ENCODE measurements at places on chromosomes 3 and 15.

- DNase-seq = no peak
Measured at GRCh38 chr15:52361975-52362494, 66.4 kb upstream of the MYO5C start.

- no peak for DNase-seq
Measured at GRCh38 chr3:178420033-178420432, 116.2 kb upstream of the KCNMB2 start.

DNA sequence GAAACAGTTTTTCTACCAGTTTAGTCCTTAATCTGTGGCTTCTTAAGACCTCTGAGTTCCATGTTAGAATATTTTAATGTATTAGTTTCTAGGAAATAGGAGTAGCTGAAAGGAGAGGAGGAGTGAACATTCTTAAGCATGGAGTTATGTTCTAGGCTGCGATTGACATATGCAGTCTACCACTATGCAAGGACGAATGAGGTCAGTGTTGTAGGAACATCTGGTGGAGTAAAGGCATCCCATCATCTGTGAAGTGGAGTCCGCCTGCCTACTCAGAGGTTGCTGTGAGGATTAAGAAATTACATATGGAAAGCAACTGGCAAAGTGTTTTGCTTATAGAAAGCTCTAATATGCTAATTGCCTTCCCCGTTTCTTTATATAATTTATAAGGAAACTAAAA lies 45.1 kb downstream of the SNAPC5 start:
- DNase-seq = no peak

DNA sequence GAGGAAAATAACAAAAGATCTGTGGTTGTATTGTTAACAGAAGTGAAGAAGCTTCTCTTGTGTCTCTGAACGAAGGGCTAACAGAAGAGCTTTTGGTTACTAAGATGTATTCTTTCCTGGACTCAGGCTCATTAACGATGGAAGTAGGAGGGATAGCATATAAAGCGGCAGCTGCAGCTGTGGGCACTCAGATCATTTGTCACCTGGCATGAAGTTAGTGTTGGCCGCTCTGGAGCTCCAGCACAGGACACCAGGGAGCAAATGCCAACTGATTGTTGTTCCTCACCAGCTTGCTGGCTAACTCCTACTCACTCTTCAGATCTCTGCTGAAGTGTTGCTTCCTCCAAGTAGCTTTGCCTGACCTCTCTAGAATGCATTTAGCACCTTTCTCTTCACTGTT lies 15.5 kb upstream of the SLITRK3 start:
- DNase-seq = no peak

DNA sequence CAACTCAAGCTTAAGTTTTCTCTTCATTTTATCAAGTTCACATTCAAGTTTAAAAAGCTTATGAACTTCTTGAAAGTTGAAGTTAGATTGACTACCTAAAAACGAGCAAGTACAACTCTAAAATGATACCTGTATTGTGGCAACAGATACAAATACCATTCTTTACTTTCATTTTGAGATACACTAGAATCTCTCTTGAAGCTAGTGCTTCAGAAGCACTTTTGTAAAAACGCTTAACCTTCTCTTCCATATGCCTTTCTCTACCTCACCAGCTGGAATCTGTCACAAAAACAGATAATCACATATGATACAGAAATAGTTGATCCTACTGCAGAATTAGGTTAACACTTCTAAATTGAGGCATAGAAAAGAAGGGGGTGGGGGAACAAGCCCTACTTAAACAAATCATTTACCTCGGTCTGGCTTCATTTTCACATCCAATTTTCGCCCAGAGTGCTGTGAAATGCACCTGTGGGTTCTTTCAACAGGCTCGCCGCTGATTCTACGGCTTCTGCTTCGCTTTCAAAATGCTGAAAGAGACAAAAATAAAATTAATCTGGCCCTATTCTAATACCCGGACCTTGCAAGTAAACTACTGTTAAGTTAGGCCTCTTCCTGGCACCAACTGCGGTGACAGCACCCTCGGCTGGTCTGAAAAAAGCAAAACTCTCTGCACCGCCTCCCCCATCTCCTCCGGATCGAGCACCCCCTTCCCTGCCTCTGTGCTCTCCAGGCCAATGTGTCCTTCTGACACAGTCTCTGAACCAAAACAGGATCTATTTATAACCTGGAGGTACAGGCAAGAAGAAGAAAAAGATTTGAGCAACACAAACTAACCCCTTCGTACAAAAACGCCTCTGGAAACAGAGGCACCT lies 1.4 kb downstream of the ATOSA start:
- DNase-seq = peak; percentile 75

GRCh38 chr3:118144919-118145318 lies 889.7 kb downstream of the IGSF11 start:
- DNase-seq = no peak

DNA sequence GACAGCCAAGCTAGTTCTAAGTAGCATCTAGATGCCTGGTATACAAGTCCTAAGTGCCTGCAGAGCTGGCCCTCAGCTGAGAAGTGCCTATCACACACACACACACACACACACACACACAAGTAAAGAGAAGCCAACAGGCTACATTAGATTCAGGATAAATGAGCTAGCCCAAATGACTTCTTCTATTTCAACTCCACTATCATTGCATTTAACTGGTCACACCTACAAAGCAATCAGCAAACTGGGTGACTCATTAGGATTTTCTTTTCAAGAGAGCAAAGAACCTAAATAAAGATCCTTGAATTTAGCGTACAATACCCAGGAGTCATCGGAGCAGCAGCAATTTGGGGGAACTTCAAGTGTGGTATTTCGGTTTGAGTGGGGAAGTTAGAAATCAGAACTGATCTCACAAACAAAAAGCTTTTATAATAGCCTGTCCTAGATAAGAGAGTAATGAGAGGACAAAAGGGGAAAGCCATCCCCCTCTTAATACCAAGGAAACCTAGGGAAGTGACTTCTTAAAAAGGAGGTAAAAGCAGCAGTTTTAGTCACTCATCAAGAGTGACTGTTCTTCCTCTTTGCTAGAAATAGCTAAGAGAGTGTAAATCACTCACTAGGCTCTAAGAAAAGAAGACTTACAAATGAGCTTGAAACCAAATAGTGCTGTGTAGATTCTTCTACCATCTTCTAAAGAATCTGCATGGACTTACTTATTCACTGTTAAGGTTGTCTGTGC lies 112.7 kb downstream of the TNIK start:
- DNase-seq = no peak

GRCh38 chr3:75380276-75380771 lies 283.8 kb upstream of the FRG2C start:
- DNase-seq = no peak

- no peak for DNase-seq
Measured at GRCh38 chr15:99706557-99707303, 26.5 kb downstream of the LYSMD4 start.

DNA sequence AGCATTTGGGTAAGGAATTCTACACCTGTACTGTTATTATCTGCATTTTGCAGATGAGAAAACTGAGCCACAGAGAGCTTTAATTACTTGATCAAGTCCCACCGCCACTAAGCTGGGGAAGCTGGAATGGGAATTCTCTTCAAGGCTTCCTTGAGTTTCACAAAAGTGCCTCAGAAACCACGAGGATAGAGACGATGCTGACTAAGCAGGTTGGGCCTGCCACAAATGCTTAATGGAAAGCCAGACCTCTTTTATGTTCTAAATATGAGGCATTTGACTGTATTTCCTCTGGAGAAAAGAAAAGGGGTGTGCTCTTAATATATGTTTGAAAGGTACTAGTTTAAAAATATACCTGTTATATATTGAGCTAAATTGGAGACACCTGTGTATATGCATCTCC lies 34.7 kb downstream of the ADAMTS9 start:
- DNase-seq = no peak

GRCh38 chr15:36757189-36757814 lies 177.9 kb downstream of the CDIN1 start:
- no peak for DNase-seq

DNA sequence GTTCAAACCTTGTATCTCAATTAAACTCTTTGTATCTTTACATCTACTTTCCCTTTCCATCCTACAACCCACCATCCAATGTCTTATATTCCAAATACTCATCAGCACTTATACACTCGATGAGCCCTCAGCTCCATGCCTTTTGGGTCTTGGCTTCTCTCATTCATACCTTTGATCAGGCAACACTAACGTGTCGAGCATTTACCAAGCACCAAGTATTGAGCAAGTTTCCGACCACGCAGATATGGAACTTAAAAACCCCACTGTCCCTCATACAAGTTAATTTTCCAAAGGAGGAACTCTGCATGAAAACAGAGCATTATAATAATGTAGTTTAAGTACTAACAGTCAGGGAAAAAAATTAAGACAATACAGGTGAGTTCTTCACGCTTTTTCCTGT lies 102.8 kb downstream of the IL1RAP start:
- no peak for DNase-seq

DNA sequence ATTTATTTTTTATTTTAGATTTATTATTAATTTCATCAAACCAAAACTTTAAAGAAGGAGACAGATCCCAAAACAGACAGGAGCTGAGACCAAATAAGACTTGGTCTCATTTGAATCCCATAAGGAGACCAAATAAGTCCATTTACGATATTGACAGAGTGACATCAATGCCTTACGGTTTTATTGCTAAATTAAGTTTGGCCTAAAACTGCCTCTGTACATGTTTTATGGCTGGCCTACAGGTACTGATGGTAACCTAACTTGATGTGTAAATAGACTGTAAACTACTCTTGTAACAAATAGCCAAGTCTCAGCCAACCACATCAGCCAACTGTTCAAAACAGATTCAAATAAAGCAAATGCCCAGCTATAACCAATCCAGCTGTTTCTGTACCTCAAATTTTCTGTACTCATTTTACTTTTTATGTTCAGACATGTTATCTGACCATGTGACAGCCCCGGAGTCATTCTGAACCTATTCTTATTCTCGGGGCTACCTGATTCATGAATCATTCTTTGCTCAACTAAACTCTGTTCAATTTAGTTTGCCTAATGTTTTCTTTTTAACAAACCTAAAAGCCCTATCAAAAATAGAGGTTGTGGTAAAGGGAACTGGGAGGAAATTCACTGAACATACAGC lies 89.4 kb upstream of the CDAN1 start:
- DNase-seq = no peak

DNA sequence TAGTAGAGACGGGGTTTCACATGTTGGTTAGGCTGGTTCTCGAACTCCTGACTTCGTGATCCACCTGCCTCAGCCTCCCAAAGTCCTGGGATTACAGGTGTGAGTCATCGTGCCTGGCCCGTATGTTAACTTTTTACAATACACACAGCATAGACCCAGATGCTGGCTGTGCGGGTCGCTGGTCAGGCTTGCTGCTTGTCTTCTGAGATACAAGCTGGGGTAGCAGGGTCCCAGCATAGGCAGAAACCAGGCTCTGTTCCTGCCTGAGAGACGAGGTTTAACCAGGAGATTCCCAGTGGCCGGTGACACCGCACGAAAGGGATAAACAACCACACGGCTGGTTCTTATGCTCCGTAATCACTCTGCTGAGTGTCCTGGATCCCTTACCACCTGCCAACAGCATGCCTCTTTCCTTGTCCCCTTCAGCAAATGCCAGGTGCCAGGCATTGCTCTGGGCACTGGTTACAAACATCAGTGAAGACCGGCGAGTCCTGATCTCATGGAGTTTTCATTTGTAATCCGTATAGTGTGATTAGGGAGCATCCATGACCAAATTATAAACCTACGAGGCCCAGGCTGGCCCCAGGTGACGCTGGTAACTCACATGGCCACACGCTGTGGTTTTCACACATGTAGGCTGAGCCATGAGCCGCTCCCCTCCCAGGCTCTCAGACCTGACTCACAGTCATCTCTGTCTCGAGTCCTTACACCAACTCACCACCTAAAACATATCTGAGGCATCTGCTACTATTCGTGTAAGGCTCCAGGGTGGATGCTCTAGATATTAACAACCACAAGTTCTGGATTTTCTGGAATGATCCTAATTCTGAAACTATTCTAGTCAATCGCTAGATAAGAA lies 125.7 kb downstream of the PDZRN3 start:
- no peak for DNase-seq

GRCh38 chr3:70261283-70261682 lies 51.2 kb downstream of the MDFIC2 start:
- DNase-seq = no peak

GRCh38 chr3:87127281-87127680 lies 99.8 kb upstream of the CHMP2B start:
- DNase-seq = no peak

DNA sequence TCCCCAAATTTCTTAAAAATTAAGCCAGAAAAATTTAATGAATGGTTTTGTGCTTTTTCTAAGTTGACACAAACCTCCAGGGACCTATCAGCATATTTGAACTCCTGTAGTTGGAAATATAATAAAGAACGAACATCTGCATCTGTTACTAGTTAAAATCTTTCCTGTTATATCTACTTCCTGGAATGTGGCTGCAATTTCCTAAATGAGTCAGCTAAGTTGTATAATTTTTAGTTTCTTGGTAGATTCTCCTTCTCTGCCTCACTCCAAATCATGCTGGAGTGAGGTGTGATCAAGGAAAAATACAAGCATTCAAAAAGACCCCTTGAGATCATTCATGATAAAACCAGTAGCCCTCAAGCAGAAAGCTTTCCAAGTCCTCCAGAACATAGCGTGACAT lies 106.2 kb upstream of the MCTP2 start:
- DNase-seq = no peak

DNA sequence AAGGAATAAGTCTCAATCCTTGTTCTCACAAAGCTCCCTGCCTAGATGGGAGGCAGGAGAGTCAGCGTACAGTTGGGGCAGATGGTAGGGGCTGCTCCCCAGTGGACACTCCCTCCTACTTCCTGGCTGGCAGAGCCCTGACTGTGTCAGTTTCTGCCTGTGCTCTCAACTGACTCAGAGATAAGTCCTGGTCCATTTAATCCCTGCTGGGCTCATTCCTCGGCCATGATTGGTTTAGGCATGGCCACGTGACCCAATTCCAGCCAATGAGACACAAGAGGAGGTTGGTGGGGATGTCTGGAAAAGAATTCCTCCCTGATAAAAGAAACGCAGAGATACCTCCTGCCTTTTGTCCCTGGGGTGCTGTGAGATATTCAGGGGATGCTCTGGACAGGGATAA lies 118.1 kb upstream of the SLC6A11 start:
- no peak for DNase-seq

GRCh38 chr3:35254917-35255316 lies 384.4 kb upstream of the ARPP21 start:
- no peak for DNase-seq

DNA sequence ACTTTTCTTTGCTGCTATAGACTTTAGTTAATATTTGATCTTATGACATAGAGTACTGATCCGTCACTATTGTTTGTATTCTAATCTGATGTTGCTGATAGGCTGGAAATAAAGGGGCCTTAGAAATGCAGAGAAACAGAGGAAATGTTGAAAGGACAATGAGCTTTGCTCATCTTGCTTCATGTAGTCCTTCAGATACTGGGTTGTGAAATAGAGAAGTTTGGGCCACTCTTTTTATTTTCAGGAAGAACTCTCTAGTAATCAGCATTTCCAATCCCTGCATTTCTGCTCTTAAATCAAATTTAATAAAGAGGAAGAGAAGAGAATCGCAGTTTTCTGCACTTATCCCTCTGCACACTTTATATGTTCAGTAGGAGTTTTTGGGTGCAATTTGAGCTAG lies 192.8 kb upstream of the THBS1 start:
- DNase-seq = no peak
